Left lung (tissue), 14 donors: ENCODE measurements at places on chromosomes 1 and 21. TPM values are rescaled to one million over a fixed set of nuclear protein-coding genes. Genes with fewer than 3 reads are reported as not detected.
A peak's percentile ranks its signal among the peaks of the same experiment; 100 is the strongest.

GRCh38 chr1:157099633-157100009 is at the start of gene ETV3L:
ETV3L (minus strand) TSS chr1:157099808; CDS start chr1:157099523, 285 bp downstream.
- H3K27ac ChIP-seq: no peak within 1 kb of the TSS
- H3K27me3 ChIP-seq: no peaks in the 10 kb centered on the region
- H3K4me3 ChIP-seq: no peak within 1 kb of the TSS
- DNase-seq: peak; percentile 44
- H3K4me1 ChIP-seq: no peaks in the 10 kb centered on the region
- H3K36me3 ChIP-seq: no peaks in the 10 kb centered on the region

DNA sequence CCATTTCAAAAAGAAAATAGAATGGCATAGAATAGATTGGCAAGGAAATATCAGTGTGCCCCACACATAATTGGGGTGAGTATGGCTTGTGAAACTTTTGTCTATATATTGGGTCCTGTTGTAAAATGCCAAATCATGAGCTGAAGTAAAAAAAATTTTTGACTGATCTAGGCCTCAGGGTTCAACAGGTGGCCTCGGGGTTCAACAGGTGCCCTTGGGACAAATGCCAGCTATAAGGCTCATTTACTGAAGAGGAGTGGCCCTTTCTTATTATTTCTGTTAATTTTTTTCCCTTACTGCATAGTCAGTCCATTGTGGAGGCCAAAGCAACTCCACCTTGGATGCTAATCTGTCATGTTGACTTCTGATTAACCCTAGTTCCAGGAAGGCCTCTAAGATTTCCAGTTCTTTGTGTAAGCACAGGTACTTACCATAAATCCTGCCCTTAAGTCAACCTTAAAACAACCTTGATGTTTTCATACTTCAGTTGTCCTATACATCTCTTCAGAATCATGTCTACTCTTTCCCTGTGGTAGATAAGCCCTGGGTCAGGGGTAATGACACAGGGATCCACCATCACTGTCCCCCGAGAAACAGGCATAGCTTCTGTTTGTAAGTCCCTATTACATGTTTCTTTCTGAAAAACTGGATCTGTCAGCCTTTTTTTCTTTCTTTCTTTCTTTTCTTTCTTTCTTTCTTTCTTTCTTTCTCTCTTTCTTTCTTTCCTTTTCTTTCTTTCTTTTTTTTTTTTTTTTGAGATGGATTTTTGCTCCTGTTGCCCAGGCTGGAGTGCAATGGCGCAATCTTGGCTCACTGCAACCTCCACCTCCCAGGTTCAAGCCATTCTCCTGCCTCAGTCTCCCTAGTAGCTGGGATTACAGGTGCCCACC is 16.6 kb upstream of the KDF1 start:
- no peak overlapping the region for H3K4me3 ChIP-seq
- H3K4me1 ChIP-seq: no peaks in the 10 kb centered on the region
- H3K36me3 ChIP-seq: no peaks in the 10 kb centered on the region
- DNase-seq: no peak
- no peaks in the 10 kb centered on the region for H3K27me3 ChIP-seq

GRCh38 chr1:39115271-39116110 is 89.0 kb upstream of the MACF1 start:
- H3K27ac ChIP-seq: peak overlapping the region; percentile 30
- DNase-seq: no peak
- H3K4me3 ChIP-seq: no peak overlapping the region
- peaks cover 78% of the 10 kb centered on the region for H3K4me1 ChIP-seq
- H3K27me3 ChIP-seq: no peaks in the 10 kb centered on the region
- peaks cover 3% of the 10 kb centered on the region for H3K36me3 ChIP-seq

GRCh38 chr1:179228783-179229213 is 679 bp downstream of the ABL2 start:
- no peaks in the 10 kb centered on the region for H3K36me3 ChIP-seq
- peaks cover 29% of the 10 kb centered on the region for H3K4me1 ChIP-seq
- H3K27ac ChIP-seq: peak overlapping the region; percentile 83
- H3K27me3 ChIP-seq: no peaks in the 10 kb centered on the region
- peak overlapping the region; percentile 94 for H3K4me3 ChIP-seq
- DNase-seq: peak; percentile 13

GRCh38 chr1:16122916-16123315 is 33.0 kb downstream of the EPHA2 start:
- H3K36me3 ChIP-seq: peaks cover 28% of the 10 kb centered on the region
- H3K4me1 ChIP-seq: peaks cover 26% of the 10 kb centered on the region
- no peaks in the 10 kb centered on the region for H3K27me3 ChIP-seq
- no peak overlapping the region for H3K4me3 ChIP-seq
- DNase-seq: peak; percentile 82

DNA sequence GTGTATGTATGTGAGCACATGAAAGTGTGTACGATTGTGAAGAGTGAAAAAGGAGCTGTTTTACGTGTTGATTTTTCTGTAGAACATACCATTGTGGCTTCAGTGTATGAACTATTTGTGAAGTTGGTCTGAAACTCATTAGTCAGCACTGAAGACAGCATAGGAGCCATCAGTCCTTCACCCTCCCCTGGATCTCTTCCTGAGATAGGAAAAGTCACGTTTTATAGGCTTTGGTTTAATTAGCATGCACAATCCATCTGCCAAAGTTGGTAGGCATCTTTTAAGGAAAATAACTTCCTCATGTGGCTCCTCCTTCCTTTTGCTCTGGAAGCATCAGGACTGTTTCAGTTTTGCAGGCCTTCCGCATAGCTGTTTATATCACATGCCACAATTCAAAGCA is 1.4 kb upstream of the RABIF start:
- H3K27ac ChIP-seq: no peak overlapping the region
- peaks cover 50% of the 10 kb centered on the region for H3K36me3 ChIP-seq
- no peak overlapping the region for H3K4me3 ChIP-seq
- H3K4me1 ChIP-seq: peaks cover 3% of the 10 kb centered on the region
- no peak for DNase-seq

GRCh38 chr1:240987928-240988327 is 369.1 kb downstream of the RGS7 start:
- H3K4me1 ChIP-seq: no peaks in the 10 kb centered on the region
- H3K27ac ChIP-seq: no peak overlapping the region
- no peak overlapping the region for H3K4me3 ChIP-seq
- no peaks in the 10 kb centered on the region for H3K36me3 ChIP-seq

- no peak overlapping the region for H3K27ac ChIP-seq
- no peak overlapping the region for H3K4me3 ChIP-seq
- peaks cover 3% of the 10 kb centered on the region for H3K4me1 ChIP-seq
- DNase-seq: no peak
Measured at GRCh38 chr1:45353685-45354084, 13.4 kb upstream of the MUTYH start.

DNA sequence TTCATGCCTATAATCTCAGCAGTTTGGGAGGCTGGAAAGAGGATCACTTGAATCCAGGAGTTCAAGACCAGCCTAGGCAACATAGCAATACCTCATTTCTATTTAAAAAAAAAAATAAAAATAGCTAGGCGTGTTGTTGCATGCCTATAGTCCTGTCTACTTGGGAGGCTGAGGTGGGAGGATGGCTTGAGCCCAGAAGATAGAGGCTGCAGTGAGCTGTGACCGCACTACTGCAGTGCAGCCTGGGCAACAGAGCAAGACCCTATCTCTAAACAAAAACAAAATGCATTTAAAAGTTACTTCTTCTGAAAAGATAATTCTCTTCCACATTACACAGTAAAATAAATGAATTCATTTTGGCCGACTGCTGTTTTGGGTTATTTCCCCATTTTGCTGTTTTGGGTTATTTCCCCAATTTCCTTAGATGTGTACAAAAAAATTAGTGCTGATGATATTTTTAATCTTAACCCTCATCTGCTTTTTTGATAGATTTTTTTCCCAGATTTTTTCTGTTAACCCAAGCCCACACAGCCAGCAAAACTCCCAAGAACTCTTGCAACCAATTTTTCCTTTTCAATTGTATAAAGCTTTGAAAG is 23.0 kb upstream of the SAMSN1 start:
- no peaks in the 10 kb centered on the region for H3K27me3 ChIP-seq
- H3K36me3 ChIP-seq: no peaks in the 10 kb centered on the region
- no peak for DNase-seq
- no peak overlapping the region for H3K27ac ChIP-seq
- H3K4me1 ChIP-seq: no peaks in the 10 kb centered on the region

- no peak overlapping the region for H3K27ac ChIP-seq
- no peaks in the 10 kb centered on the region for H3K27me3 ChIP-seq
- H3K4me1 ChIP-seq: no peaks in the 10 kb centered on the region
- no peak for DNase-seq
Measured at GRCh38 chr1:158961178-158961577, 29.8 kb downstream of the PYHIN1 start.

- H3K4me1 ChIP-seq: no peaks in the 10 kb centered on the region
- no peak overlapping the region for H3K27ac ChIP-seq
- H3K27me3 ChIP-seq: peaks cover 5% of the 10 kb centered on the region
- no peak for DNase-seq
- H3K4me3 ChIP-seq: no peak overlapping the region
Measured at GRCh38 chr1:18552631-18553030, 71.9 kb downstream of the KLHDC7A start.

DNA sequence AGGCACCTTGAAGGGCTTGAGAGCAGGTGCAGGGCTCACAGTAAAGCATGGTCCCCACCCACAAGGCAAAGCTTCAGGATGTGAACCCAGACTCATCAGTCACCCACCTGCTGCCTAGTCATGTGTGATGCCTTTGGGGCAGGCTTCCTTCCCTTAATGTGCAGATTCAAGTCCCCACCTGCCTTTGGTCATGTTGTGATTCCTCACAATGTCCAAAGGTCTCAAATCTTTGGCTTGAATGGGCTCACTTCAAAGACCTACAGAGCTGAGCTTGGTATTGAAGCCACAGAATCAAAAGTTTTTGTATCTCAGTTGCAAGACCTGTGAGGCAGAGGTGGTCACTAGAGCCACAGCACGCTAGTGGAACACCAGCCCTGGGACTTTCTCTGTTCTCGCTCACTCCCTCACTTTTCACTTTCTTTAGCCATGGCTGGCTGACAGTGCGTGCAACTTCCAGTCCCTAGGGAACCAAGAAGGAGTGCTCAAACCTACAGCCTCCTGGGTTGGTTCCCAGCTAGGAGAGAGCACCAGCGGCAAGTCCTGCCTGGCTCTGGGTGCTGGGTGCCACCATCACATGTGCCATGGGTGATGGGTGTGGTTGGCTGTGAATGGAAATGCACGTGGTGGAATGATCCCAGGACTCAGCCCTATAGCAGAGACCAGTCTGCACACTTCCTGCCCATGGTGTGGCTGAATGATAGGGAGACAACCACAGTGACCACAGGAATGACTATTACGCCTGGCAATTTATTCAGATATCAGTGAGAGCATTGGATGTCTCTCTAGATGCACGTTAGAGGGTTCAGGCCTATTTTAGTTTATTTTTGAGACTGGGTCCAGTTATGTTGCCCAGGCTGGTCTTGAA is 26.4 kb upstream of the CLIC6 start:
- H3K27ac ChIP-seq: no peak overlapping the region
- no peaks in the 10 kb centered on the region for H3K36me3 ChIP-seq
- H3K27me3 ChIP-seq: no peaks in the 10 kb centered on the region
- H3K4me1 ChIP-seq: peaks cover 9% of the 10 kb centered on the region

DNA sequence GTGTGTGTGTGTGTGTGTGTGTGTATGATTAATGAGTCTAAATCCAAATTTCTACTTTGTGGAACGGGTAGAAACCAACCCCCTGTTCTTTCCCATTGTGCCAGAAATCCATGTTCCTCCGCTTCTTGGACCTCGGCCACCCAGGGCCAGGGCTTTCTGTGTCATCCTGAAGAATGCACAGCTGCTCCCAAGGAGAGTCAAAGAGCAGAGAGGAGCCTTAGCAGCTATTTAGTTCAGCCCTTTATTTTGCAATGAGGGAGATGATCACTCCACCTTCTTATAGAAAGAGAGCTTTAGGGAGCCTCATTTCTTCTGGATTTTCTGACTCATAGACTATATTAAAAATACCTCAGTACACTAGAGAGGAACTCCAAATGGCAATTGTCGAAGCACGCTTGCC is 489.3 kb upstream of the VAMP3 start:
- no peaks in the 10 kb centered on the region for H3K27me3 ChIP-seq
- H3K4me1 ChIP-seq: no peaks in the 10 kb centered on the region
- DNase-seq: no peak
- H3K36me3 ChIP-seq: no peaks in the 10 kb centered on the region
- no peak overlapping the region for H3K27ac ChIP-seq

- H3K36me3 ChIP-seq: peaks cover 39% of the 10 kb centered on the region
- DNase-seq: no peak
- H3K27ac ChIP-seq: no peak overlapping the region
- H3K4me3 ChIP-seq: no peak overlapping the region
Measured at GRCh38 chr1:22121421-22121911, 21.4 kb downstream of the WNT4 start.

GRCh38 chr1:2232916-2233438 is 4.9 kb downstream of the SKI start:
- H3K27me3 ChIP-seq: no peaks in the 10 kb centered on the region
- H3K36me3 ChIP-seq: no peaks in the 10 kb centered on the region
- H3K4me3 ChIP-seq: peak overlapping the region; percentile 69
- peaks cover 86% of the 10 kb centered on the region for H3K4me1 ChIP-seq
- H3K27ac ChIP-seq: peak overlapping the region; percentile 89
- peak; percentile 81 for DNase-seq

- H3K4me1 ChIP-seq: no peaks in the 10 kb centered on the region
- no peaks in the 10 kb centered on the region for H3K36me3 ChIP-seq
- no peak for DNase-seq
- H3K27me3 ChIP-seq: no peaks in the 10 kb centered on the region
- H3K4me3 ChIP-seq: no peak overlapping the region
- H3K27ac ChIP-seq: no peak overlapping the region
Measured at GRCh38 chr1:107865627-107866026, 99.4 kb downstream of the VAV3 start.

DNA sequence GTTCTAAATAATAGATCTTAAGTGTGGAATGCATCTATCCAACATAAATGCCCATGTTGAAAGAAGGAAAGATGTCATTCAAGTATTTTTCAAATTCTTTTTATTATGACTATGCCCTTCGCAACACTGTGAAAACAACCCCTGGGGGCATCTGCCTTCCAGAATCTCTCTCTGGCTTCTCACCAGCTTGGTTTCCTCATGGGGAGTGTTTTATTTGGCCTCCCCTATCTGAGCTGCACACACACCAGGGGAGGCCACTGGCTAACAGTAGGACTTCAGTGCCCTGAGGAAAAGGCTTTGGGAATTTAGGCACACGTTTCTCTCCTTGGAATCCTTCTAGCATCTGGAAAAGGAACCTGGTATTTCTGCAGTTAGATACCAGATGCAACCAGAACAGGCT is 130.6 kb downstream of the EDEM3 start:
- no peak overlapping the region for H3K4me3 ChIP-seq
- H3K27me3 ChIP-seq: no peaks in the 10 kb centered on the region
- no peak for DNase-seq
- H3K4me1 ChIP-seq: no peaks in the 10 kb centered on the region
- H3K27ac ChIP-seq: no peak overlapping the region
- no peaks in the 10 kb centered on the region for H3K36me3 ChIP-seq

GRCh38 chr1:108071601-108072000 is 106.6 kb upstream of the VAV3 start:
- no peaks in the 10 kb centered on the region for H3K36me3 ChIP-seq
- DNase-seq: no peak
- peak overlapping the region; percentile 24 for H3K27ac ChIP-seq
- peaks cover 14% of the 10 kb centered on the region for H3K4me1 ChIP-seq
- no peak overlapping the region for H3K4me3 ChIP-seq

- H3K36me3 ChIP-seq: no peaks in the 10 kb centered on the region
- H3K4me1 ChIP-seq: no peaks in the 10 kb centered on the region
- no peaks in the 10 kb centered on the region for H3K27me3 ChIP-seq
Measured at GRCh38 chr1:177732178-177732577, 237.7 kb downstream of the SEC16B start.

CELA3B gene
- not detected for polyA plus RNA-seq

KCNK2 gene
- polyA plus RNA-seq: 0.17 TPM

CD1B gene
- not detected for polyA plus RNA-seq

LCA5L gene
- 4.0 TPM for polyA plus RNA-seq

SMCP gene
- not detected for polyA plus RNA-seq

MMEL1 gene
- 6.0 TPM for polyA plus RNA-seq

KCNJ9 gene
- polyA plus RNA-seq: 0.08 TPM
